ENCODE measurements at places on chromosomes 2 and 18. TPM values are rescaled to one million over a fixed set of nuclear protein-coding genes. Genes with fewer than 3 reads are reported as not detected.

GRCh38 chr2:148993351-148993750, 45.1 kb upstream of the LYPD6B start:
- no peak for DNase-seq

CDK5R2 gene
- total RNA-seq, result 0.86 TPM

DNA sequence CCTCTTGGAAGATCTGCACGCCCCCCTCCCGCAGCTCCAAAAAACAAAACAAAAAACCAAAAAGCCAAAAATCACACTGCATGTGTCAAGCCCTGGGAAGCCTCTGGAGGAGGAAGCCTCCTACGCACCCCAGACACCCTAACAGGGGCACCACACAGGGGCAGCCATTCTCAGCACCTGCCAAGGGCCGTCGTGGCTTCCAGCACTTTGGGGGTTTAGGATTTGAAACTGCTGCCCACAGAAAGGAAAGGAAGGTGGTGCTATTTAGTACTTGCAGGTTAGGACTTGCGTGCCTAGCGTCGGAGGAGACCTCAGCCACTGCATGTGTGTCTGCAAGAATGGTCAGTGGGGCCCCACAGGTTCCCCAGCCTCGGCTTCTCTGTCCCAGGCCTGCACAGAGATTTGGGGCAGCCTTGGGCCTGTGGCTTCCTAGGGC, 419 bp upstream of the GPR55 start:
- DNase-seq, result no peak

DNA sequence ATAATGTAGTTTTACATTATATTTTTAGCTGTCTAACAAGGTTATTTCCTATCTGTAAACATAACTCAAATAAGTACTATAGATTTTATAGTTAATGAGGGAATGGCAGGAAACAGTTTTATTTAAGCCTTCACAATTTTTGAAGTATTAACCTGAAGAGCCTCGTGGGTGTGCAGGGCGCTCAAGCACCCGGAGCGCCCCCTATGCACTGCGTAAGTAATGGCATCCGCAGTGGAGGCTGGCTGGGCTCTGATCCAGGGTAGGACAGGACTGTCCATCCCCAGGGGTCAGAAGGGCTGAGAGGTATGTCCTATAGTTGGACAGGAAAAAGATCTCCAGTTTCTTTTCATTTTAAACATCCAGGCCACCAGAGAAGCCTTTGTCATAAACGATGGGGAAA, 8.2 kb upstream of the GBX2 start:
- peak; percentile 49 for DNase-seq

- no peak for DNase-seq
These were observed 66.5 kb downstream of the DPP4 start for GRCh38 chr2:162007447-162008040.

GRCh38 chr2:36445185-36445866, 89.7 kb downstream of the CRIM1 start:
- no peak for DNase-seq

GRCh38 chr2:227472265-227473121, 537 bp downstream of the AGFG1 start:
- DNase-seq, result peak; percentile 70

CRYGC gene
- total RNA-seq, result not detected

- no peak for DNase-seq
These were observed 351.3 kb downstream of the NRXN1 start for GRCh38 chr2:50680646-50681045.

DNA sequence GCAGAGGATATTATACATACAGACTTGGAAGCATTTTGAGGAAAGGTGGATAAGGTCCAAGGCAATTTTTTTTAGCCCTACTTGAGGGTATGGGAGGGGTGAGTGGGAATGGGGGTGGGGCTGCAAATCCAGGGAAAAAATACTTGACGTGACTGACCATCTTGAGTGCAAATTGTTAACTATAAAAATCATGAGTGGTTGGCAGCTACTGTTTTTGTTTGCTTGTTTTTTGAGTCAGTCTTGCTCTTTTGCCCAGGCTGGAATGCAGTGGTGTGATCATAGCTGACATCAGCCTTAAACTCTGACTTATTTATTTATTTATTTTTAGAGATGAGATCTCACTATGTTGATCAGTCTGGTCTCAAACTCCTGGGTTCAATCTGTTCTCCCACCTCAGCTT, 458.8 kb downstream of the PIK3C3 start:
- DNase-seq, result no peak
